Nucleus accumbens (tissue), 56 donors: ENCODE measurements at places on chromosomes 13 and 19.

DNA sequence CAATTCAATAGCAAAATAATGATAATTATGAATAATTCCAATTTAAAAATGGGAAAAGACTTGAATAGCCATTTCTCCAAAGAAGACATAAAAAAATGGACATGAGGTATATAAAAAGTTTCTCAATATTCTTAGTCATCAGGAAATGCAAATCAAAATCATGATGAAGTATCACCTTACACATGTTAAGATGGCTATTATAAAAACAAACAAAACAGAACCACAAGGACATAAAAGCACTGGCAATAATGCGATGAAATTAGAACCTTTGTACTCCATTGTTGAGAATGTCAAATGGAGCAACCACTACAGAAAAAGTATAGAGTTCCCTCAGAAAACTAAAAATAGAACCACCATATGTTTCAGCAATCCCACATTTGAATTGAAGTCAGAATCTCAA lies 1186.1 kb downstream of the SLITRK5 start:
- DNase-seq, result no peak

DNA sequence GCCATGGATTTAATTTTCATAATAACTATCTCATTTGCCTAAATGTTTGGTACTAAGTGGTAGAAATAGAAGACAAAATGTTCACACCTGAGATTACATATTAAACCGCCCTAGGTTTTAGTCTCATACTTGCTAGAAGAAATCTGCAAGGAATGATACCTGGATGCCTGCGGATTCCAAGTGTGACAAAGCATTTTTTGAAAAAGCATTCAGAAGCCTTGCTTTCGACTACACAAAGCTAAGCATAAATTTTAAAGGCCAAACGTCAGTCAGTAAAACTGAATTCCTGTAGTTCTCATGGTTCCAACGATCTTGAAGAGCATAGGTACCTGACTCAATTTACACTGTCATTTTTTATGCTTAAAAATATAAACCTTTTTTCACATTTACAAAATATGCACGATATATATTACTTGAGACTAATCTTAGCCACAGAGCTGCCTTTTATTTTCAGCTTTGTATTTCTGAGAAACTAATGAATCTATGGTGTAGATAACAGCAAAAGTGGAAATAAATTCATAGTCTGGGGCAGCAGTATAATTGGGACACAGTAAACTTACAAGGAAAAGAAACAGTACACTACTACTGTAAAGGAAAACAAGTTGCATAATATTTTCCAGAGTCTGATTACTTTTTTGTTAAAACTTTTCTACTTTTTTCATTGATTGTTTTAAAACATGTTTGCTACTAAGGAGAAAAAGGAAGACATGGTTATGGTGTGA lies 1.2 kb upstream of the LRRC63 start:
- no peak for DNase-seq

DNA sequence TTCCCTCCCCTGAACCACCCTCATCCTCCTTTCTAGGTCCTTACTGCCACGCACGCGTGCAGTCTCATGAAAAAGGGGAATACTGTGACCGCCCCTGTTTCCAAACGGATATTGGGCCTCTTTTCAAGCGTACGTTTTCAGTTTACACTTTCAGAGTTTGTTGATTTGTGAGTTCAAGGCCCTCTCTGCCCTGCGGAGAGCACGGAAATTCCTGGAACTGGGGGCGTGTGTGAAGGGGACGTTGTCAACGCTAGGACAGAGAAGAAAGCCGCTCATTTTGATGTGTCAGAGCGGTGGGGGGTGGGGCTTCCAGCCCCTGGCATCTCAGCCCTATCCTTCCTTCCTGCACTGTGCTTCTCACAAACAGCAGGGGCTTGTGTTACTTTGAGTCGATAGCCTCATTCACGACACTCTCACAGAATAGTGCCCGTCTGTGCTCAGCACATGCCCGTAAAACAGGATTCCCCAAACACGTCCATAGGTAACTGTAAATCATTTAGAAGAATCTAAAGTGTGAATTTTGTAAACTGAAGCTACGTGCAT lies 137.6 kb upstream of the PEG3 start:
- no peak for DNase-seq

- no peak for DNase-seq
Measured at GRCh38 chr19:53130506-53130905, 2.2 kb downstream of the ZNF415 start.

- DNase-seq, result no peak
Measured at GRCh38 chr19:36417752-36418286, 625 bp downstream of the ZFP82 start.

DNA sequence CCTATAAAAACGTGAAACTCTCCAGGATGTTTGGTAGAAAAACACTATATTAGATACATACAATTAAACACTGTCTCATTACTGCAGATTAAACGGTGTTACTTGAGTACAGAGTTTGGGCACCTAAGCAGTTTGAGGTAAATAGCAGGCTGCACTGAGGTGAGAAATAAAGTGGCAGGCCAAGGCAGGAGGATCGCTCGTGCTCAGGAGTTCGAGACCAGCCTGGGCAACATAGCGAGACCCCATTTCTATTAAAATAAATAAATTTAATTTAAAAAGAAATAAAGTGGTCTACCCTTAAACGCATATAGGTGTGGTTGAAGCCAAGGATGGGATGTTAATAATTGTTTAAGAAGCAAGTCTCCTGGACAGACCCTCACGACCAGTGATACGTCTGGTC lies 1.2 kb downstream of the PSPC1 start:
- DNase-seq, result no peak

- DNase-seq, result no peak
Measured at GRCh38 chr19:37583340-37583739, 11.3 kb downstream of the ZNF571 start.
